Stomach (tissue), 19 donors: ENCODE measurements at places on chromosomes 6 and 20. TPM values are rescaled to one million over a fixed set of nuclear protein-coding genes. Genes with fewer than 3 reads are reported as not detected.

DNA sequence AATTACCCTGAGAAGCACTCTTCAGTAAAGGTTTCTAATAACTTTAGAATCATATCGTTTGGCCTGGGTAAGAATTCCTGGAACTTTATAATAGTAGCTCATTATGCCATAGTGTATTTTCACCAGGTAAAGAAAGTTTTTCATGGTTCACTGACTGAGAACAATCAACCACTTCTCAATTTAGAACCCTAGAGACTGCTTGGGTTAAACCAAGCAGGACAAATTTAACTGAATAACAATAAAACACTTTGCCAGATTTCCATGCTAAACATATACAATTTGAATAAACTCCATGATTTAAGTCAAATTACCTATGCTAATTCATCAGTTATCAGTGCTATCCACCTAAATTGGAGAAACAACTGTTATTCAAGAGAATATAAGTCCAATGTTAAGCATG, 99.4 kb downstream of the PLG start:
- no peak for DNase-seq

GRCh38 chr20:31497838-31498540, 16.3 kb upstream of the HM13 start:
- DNase-seq = peak; percentile 54

DNA sequence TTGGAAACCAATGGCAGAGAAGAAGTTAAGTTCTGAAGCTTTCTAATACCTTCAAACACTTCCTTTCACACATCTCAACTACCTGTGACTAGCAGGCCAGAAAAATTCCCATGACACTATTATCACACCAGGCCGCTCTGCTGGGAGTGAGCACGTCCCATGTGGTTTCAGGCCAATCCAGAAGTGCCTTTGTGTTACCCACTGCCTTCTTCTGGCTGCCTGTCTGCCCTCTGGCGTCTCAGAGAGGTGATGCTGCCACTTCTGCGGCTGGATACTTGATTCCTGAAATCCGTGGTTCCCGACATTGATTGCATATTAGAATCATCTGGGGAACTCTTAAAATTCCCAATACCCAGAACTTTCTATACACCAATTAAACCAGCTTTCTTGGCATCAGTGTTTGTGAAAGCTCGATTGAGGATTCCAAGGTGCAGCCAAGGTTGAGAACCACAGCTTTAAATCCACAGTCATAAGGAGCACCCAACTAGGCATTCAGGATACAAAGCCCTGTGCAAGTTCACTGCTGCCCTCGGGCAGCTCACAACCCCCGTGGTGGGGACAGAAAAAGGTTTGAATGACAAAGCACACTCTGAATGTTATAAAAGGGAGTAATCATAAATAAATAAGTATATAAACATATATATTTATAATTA, 65.6 kb downstream of the STMND1 start:
- DNase-seq = peak; percentile 66

Gene SERINC3
- 60.7 TPM for total RNA-seq

Gene MRPL14
- 59.1 TPM for total RNA-seq

DNA sequence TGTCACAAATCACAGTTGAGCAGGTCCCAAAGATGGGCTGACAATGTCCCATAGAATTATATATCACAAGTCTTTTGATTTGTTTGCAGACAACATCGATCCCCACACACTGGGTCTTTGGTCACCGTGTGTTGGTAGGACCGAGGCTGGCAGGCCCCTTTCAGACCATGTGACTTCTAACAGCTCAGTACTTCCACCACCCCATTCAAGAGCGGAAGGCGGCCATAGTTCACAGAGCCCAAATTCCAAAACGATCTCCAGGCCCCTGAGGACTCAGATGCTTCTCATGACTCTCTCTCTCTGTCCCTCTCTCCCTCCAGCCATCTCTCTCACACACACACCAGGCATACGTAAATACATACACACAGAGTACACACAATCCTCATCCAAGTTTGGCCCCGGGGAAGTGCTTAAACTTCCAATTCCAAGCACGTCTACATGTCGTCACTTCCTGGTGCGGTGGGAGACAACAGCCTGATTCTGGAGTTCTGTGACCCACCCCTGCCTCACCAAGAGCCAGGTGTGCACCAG, 155.9 kb upstream of the INSM1 start:
- DNase-seq = no peak

DNA sequence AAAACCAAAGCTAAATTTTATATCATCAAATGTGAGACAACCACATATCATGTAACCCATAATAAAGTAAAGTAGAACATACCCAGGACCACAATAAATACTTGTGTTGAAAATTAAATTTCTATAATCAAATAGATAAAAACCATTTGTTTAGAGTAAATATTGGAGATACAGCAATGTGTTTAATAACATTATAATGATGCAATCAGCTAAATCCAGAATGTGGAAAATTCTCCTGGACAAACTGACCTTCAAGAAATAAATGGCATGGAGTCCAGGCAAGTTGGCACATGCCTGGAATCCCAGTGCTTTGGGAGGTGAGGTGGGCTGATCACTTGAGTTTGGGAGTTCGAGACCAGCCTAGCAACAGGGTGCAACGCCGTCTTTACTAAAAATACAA, 84.0 kb downstream of the GPX5 start:
- no peak for DNase-seq

Gene C4A
- total RNA-seq = 98.2 TPM

DNA sequence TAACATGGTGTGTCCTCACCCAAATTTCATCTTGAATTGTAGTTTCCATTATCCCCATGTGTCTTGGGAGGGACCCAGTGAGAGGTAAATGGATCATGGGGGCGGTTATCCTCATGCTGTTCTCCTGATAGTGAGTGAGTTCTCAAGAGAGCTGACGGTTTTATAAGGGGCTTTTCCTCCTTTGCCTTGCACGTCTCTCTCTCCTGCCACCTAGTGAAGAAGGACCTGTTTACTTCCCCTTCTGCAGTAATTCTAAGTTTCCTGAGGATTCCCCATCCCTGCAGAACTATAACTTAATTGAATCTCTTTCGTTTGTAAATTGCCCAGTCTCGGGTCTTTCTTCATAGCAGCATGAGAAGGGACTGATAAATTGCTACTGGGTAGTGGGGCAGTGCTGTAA, 789.3 kb downstream of the FRK start:
- peak; percentile 14 for DNase-seq

Gene GSTA3
- total RNA-seq = not detected

DNA sequence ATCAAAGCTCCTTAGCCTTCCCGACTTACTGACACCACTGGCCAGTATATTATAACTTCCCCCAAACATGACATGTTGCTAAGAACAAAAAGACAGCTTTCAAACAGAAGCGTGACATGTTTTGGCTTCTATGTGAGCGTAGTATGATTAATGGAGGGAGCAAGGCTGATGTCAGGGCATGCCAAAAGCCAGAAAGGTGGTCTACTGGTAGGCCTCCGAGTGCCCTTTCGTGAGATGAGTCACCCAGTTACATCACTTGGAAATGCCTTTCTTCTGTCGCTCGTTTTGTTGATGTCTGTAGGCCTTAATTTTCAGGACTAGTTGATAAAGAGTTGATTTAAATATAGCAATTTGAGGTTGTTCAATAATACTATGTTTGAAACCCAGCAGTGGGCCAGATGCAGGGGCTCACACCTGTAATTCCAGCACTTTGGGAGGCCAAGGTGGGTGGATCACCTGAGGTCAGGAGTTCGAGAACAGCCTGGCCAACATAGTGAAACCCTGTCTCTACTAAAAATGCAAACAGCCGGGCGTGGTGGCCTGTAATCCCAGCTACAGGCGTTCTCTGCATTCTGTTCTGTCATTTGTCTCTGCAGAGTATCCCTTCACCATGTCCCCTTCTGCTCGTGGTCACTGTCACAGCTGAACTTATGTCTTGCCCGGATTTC, 53.3 kb downstream of the CNKSR3 start:
- no peak for DNase-seq

Gene C6orf52
- 3.2 TPM for total RNA-seq

DNA sequence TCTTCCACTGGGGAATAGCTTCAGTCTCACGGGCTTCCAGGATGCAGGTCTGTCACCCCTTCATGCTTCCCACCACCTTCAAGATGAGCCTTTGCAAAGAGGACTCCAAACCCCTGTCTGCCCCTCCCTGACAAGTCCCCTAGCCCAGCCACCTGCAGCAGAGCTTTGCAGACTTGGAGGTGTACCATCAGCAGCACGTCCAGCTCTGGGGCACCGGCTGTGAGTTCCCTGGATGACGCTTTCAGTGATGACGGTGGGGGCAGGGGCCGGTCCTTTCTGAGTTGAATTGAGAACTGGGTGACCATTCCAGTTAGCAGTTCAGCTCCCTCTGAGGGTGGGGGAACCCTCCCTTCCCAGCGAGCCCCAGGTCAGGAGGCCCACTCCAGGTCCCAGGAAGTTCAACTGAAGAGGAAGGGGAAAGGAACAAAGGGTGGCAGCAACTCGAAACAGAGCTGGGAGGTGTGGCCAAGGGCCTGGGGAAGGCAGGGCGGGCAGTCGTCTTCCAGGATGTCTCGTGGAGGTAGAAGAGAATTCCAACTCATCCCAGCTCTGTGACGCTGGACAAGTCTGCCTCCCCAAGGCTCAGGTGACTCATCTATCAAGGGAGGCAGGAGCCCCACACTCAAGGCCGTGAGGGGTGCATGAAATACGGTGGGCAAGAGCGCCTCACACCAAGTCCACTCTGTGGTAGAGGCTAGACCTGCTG, 86.0 kb downstream of the PTPN1 start:
- peak; percentile 51 for DNase-seq

GRCh38 chr20:11957911-11958310, 40.2 kb downstream of the BTBD3 start:
- DNase-seq = no peak

DNA sequence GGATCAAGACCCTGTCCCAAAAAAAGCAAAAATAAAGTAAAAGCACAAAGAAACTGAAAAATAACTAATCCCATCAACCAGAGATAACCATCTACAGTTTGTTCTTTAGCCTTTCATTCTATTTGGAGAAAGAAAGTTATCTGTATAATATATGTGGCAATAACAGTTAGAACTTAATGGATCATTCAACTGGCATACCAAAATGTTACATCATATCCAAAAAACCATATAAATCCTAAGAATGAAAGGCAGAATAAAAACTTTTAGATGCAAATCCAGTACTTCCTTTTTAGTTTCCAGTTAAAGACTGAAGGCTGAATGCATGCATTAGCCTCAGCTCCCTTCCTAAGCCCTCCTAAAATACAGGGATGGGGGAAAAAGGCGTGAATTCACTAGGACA, 25.2 kb downstream of the ILRUN start:
- DNase-seq = no peak

- peak; percentile 44 for DNase-seq
These were observed 534.7 kb upstream of the JARID2 start for GRCh38 chr6:14711056-14711703.

Gene BPIFB1
- total RNA-seq = 37.9 TPM

GRCh38 chr6:130783416-130784107, 43.6 kb upstream of the SMLR1 start:
- DNase-seq = no peak

Gene RBPJL
- not detected for total RNA-seq
